ENCODE measurements at places on chromosomes 16 and 17.

GRCh38 chr17:29045026-29045425 is 2.1 kb downstream of the PIPOX start:
- DNase-seq = no peak

- peak; percentile 32 for DNase-seq
Observed at GRCh38 chr16:20763461-20764232, at the start of gene ACSM3. ACSM3 (plus strand) TSS chr16:20764014; CDS start chr16:20770035, 6,021 bp downstream.

DNA sequence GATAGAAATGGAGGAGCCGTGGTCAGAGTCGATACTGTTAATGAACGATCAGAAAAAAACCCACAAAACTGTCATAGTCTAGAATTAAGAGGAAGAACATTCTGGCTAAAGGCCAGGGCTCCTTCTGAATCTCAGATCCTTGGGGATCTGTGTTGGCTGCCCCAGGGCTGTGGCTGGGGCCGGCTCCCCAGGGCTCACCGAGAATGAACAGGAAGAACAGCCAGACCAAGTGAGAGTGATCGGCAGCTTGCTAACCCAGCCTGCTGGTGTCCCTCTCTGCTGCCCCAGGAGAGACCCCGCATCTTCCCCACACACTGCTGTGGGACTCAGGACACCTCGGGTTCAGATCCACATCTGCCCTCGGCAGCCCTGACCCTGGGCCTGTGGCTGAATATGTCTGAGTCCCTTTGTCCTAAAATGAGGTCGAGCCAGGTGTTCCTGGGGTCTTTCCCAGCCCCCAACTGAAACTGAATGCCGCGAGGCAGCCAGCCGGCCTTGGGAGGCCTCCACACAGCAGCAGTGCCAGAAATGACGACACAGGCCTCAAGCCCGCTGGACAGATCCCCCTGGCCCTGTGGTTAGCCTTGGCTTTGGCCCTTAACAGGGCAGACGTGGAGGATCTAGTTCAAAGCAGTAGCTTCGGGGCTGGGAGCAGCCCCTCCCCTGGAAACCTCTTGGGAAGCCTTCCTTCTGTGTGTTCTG is 23.9 kb upstream of the CLEC18A start:
- no peak for DNase-seq

DNA sequence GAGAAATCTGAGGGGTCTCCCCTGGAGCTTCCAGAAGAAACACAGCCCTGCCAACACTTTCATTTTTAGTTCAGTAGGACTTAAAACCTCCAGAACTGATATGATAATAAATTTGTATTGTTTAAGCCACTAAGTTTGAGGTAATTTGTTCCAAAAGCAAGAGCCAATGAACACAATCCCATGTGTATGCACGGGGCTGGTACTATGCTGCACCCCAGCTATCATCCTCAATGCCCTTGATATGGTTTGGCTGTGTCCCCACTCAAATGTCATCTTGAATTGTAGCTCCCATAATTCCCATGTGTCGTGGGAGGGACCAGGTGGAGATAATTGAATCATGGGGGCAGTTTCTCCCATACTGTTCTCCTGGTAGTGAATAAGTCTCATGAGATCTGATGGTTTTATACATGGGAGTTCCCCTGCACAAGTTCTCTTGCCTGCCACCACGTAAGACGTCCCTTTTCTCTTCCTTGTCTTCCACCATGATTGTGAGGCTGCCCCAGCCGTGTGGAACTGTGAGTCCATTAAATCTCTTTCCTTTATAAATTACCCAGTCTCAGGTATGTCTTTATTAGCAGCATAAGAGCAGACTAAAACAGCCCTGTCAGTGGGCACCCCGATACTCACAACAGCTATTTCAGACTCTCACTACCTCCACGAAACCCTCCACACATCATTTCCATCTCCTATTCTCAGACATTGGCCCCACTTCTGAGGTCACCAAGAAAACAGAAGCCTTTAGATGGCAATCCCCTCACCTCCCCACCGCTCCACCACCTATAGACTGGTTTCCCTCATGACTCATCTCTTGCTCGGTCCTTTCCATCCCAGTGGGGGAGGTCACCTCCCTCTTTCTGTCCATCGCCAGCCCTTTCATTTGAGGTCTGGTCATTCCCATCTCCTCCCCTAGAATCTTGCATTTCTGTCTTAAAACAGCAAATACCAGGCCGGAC is 8.9 kb upstream of the CACNG1 start:
- DNase-seq = no peak

- no peak for DNase-seq
Observed at GRCh38 chr17:42233156-42233555, 38.9 kb upstream of the GHDC start.

- DNase-seq = no peak
Observed at GRCh38 chr16:2428051-2428783, 1.0 kb upstream of the CCNF start.

- DNase-seq = no peak
Observed at GRCh38 chr17:17661134-17661533, 20.1 kb upstream of the RAI1 start.

DNA sequence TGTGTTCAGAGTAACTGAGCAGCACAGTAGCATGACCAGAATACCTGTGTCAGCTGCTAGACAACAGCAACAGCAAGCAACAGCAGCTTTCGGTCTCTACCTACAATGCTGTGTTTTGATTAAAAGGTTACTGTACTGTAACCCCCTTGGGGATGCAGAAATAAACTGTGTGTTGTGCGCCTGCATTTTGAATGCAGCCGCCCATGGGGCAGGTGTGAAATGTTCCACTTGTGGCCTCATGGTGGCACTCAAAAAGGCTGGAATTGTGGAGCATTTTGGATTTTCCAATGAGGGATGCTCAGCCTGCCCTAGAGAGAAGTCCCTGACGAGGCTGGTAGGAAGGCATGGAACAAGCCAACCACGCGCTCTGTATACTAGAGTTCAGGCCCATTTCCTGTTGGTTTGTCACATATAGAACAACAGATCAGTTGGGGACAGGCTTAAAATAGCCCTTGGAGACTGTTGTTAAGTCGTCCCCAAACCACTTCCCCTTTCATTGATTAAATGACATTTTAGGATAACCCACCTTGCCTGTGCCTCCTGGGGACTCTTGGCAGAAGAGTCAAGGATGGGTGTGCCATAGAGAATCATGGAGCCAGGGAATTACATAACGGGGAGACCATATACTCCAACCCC is 27.1 kb downstream of the SCPEP1 start:
- DNase-seq = no peak
